Activated CD8-positive, alpha-beta memory T cell treated with anti-CD3 and anti-CD28 coated beads for 4 hours (primary cell): ENCODE measurements at places on chromosomes 2 and 18.
A peak's percentile ranks its signal among the peaks of the same experiment; 100 is the strongest.

DNA sequence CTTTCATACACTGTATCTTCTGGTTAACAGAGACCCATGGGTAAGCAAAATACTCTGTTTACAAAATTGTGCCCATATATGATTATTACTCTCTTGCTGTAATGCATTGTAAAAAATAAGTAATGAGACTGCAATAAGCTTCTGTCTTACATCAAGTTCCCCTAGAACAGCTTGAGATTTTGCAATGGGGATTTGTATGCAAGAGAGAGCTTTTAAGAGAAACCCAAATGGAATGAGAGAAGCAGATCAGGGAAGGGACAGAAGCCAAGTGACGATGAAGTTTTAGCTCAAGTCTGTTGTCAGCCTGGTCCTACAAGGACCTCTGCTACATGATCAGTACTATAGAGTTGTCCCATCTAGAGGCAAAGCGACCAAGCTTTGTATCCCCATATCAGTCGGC lies 218.1 kb upstream of the VWC2L start:
- no peak for DNase-seq

- DNase-seq, result no peak
Observed at GRCh38 chr2:152019732-152020131, 79.1 kb downstream of the CACNB4 start.

GRCh38 chr18:45871431-45872084 lies 46.1 kb downstream of the SIGLEC15 start:
- no peak for DNase-seq

- no peak for DNase-seq
Observed at GRCh38 chr2:188319838-188320237, 28.2 kb downstream of the GULP1 start.

GRCh38 chr18:24536834-24537233 lies 76.4 kb downstream of the HRH4 start:
- no peak for DNase-seq

GRCh38 chr18:33851546-33852078 lies 273.6 kb downstream of the ASXL3 start:
- DNase-seq, result no peak

GRCh38 chr2:3634596-3635121 lies 23.3 kb upstream of the ALLC start:
- no peak for DNase-seq

DNA sequence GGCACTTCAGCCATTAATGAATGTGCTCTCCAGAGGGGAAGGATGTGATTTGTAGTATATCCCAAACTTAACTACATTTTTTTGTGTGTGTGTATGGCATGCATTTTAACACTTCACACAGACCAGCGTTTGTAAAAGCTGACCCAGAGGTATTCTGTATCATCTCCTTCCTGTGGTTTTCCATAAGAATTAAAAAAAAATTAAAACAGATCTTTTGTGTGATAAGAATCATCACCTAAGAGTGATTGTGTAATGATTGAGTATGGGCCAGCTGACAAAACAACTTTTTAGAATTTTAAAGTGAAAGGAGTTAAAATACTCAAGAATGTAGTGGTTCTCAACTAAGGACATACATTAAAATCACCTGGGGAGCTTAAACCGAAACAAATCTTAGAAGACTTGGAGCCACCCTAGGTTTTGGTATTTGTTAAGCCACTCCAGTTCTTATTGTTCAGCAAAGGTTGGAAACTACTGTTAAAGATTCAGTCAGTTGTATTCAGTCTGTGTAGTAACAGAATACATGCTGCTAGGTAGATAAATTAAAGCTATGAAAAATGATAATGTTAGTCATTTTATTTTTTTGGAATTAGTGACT lies 120.1 kb downstream of the HAUS1 start:
- no peak for DNase-seq

DNA sequence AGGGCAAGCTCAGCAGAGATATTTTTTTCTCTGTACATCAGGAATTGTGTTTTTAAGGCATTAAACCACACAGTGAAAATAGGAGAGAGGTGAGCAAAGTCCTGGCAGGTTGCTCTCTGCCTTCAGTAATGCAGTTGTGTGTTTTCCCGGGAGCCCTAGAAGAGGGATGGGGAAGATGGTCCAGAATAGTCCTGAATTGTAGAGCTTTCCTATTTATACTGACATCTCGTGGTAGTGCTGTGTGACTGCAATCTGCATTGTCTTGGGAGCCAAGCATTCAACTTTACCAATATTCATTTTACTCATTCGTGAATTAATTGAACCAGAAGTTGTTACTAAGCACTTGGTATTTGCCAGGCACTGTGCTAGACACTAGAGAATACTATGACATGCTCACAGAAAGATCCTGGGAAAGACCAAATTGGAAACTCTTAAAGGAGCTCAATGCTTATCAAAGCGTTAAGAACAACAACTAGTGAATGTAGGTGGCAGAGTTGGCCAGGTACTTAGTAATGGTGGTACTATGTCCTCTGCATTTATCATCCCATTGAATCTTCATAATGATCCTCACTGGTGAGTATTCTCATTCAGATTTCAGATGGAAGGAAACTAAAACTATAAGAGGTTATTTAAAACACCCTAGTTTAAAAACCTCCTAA lies 214.6 kb downstream of the TRIB2 start:
- no peak for DNase-seq

DNA sequence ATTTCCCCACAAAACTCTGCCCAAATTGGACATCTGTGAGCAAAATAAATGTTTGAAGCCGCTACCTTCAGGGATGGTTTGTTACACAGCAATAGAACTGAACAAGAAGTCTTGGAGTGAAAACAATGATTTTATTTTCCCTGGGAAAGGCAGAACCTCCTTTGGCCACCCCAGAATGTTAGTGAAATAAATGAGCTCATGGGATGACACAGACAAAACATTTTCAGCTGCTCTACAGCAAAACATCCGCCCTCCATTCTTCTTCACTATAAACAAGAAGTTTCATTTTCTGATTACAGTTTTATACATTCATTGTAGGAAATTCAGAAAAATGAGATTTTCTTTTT lies 4.3 kb upstream of the EFHD1 start:
- no peak for DNase-seq

- peak; percentile 42 for DNase-seq
Observed at GRCh38 chr2:221517696-221518151, 54.4 kb downstream of the EPHA4 start.

GRCh38 chr18:79625195-79625923 lies 54.2 kb upstream of the CTDP1 start:
- DNase-seq, result no peak

- no peak for DNase-seq
Observed at GRCh38 chr2:221518201-221518934, 53.7 kb downstream of the EPHA4 start.

DNA sequence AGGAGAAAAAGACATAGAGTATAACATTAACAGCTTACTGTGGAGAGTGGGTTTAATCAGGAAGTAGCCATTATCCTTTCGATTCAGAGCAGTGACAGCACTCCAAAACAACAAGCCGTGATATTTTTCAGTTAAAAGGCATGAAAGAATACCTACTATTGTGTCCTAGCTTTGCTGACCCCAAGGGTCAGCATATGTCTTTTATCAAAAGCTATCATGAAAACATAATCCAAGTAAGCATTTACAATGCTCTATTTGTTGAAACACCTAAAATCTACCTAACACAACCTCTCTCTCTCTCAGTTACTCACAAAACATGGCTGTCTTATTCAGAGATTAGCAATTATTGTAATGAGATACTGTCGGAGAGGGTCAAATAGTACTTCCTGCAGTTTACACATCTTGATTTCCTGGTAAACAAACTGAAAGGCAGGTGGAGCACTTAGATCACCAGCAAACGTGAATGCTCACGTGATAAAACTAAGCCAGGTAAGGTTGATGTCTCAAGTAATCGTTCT lies 100.0 kb downstream of the BAZ2B start:
- no peak for DNase-seq

DNA sequence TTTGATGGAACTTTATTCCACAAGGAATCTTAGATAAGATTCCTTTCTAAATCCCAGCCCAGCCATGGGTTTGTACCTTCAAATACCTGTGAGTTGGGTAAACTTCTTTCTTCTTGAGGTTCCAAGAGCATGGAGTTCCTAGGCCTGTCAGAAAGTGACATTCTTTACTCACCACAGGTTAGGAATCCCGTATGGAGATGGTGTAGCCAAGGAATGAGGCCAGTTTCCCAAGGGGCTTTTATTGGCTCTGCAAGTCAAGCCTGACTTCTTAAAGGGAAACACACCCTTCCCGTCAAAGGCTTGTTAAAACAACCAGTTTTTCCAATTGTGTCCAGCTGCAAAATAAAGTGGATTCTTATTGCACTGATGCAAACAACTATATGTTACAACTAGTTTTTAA lies 45.8 kb downstream of the STK17B start:
- no peak for DNase-seq

DNA sequence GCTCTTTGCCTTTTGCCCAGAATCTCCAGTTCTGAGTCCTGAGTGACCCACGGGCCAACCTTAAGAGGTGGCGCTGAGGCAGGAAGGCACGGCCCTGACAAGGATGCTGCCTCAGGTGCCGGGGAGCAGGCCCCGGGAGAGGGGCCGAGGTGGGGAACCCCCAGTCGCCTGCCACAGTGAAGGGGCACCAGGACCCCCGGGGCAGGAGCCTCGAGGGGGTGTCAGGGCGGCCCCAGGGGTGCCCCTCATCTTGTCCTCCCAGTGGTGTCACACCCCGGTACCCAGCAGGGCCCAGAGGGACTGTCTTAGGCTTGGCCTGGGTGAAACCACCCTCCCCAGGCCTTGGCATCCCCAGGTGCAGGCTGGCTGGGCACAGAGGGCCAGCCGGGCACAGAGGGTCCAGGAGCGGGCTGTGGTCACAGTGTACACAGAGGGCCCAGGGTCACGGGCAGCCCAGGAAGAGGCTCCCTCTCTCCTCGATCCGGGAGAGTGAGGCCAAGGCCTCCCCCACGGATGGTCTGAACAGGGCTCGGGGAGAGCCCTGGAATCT lies 1.0 kb downstream of the PDCD1 start:
- DNase-seq, result no peak

- no peak for DNase-seq
Observed at GRCh38 chr2:48483916-48484315, 46.0 kb upstream of the STON1 start.

DNA sequence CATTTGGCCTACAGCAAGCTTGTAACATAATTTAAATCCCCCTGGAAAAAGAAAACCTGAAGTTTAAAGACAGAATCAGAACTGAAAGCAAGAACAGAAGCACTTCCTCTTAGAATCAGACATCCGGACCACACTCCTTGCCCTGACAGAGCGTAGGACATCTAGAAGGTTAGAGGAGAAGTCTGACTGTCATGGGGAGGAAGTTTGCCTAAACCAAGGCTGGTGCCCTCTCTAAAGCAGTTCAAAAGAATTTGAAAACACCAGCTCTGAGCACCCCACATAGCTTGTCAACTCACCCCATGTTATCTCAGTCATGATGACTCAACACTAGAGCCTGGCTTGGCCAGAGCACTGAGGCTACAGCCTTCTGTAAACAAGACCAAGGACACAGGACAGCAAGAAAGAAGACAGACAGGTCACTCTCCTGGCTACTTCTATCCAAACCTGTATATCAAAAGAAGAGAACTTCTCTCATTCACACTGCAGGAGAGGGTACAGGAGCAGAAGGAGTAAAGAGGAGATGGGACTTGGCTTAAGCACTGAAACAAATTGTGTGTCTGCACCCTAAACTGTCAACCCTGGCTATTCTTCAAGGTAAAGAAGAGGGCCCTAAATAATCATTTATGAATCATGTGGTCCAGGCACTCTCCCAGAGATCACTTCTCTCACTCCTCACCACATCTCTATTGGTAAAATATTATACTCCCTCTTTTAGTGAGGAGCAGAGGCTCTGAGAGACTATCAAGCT lies 198.6 kb downstream of the MEMO1 start:
- no peak for DNase-seq
